Naive thymus-derived CD8-positive, alpha-beta T cell (primary cell): ENCODE measurements at places on chromosomes 12 and 14.

GRCh38 chr12:57839996-57840395 is 6.5 kb downstream of the CTDSP2 start:
- no peaks in the 10 kb centered on the region for H3K27me3 ChIP-seq
- no peaks in the 10 kb centered on the region for H3K36me3 ChIP-seq
- peaks cover 94% of the 10 kb centered on the region for H3K4me1 ChIP-seq

DNA sequence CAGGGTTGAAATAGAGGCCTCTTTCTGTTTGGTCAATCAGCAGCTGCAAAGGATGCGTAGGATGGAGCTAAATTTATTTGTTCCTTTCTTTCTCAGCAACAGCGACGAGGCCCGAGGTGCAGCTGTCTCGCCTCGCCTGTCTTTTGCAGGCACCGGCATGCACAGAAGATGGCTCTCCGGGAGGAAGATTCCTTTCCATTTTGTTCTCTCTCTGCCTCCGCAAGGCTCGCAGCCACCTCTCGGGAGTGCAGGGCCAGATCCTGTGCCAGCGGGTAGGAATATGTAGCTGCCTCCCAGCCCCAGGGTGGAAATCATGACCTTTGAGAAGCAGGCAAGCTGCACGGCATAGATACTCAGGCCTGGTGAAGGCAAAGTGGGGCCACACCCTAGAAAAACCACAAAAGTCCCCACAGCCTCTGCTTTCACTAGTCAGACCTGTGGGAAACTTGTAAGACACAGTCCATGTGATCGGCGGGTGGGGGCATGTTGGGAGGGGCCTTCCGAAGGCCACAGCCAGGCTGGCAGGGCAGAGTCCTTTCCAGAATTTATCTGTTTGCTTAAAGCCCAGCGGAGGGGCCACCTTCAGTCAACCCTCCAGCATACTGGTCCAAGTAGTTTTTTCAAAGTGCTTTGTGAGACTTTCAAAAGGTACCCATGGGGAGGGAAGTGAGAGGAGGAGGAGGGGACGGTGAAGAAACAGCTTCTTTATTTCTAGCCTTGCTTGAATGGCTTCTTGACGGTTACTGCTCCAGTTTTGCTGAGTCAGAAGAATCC is at the start of gene MAP1LC3B2:
Gene MAP1LC3B2 (plus strand): TSS at position 220 of the 774 bp plus-strand sequence. CDS start 16,562 bp downstream, outside the sequence.
- H3K4me3 ChIP-seq: peak within 1 kb of the TSS; percentile 88
- H3K27ac ChIP-seq: peak within 1 kb of the TSS; percentile 87
- no peaks in the 10 kb centered on the region for H3K36me3 ChIP-seq
- DNase-seq: peak; percentile 68
- H3K4me1 ChIP-seq: peaks cover 49% of the 10 kb centered on the region

- H3K27me3 ChIP-seq: peaks cover 14% of the 10 kb centered on the region
- no peaks in the 10 kb centered on the region for H3K4me1 ChIP-seq
- no peak for DNase-seq
- no peaks in the 10 kb centered on the region for H3K36me3 ChIP-seq
- no peak overlapping the region for H3K27ac ChIP-seq
Measured at GRCh38 chr12:106030210-106031071, 108.3 kb downstream of the NUAK1 start.

GRCh38 chr12:3084742-3085141 is 7.6 kb downstream of the TSPAN9 start:
- H3K36me3 ChIP-seq: no peaks in the 10 kb centered on the region
- H3K27ac ChIP-seq: no peak overlapping the region

- no peaks in the 10 kb centered on the region for H3K36me3 ChIP-seq
- H3K4me3 ChIP-seq: no peak overlapping the region
- H3K27me3 ChIP-seq: peaks cover 25% of the 10 kb centered on the region
- no peaks in the 10 kb centered on the region for H3K4me1 ChIP-seq
Measured at GRCh38 chr14:62179367-62180018, 417.3 kb downstream of the SNAPC1 start.

DNA sequence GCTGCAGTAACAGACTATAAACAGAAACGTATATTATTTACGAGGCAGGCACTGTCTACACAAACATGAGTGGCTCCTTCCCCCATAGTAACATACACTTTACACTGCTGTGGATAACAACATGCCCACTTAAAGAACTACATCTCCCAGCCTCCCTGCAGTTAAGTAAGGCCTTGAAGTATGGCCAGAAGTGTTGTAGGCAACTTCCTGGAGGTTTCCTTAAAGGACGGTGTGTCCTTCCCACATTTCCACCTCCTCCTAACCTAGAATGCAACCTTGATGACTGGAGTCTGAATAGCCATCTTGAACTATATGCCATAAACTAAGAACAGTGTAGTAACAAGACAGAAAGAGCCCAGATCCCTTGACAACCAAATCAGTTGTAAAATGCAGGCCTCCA is 20.3 kb downstream of the MED13L start:
- no peak overlapping the region for H3K4me3 ChIP-seq
- no peak for DNase-seq

DNA sequence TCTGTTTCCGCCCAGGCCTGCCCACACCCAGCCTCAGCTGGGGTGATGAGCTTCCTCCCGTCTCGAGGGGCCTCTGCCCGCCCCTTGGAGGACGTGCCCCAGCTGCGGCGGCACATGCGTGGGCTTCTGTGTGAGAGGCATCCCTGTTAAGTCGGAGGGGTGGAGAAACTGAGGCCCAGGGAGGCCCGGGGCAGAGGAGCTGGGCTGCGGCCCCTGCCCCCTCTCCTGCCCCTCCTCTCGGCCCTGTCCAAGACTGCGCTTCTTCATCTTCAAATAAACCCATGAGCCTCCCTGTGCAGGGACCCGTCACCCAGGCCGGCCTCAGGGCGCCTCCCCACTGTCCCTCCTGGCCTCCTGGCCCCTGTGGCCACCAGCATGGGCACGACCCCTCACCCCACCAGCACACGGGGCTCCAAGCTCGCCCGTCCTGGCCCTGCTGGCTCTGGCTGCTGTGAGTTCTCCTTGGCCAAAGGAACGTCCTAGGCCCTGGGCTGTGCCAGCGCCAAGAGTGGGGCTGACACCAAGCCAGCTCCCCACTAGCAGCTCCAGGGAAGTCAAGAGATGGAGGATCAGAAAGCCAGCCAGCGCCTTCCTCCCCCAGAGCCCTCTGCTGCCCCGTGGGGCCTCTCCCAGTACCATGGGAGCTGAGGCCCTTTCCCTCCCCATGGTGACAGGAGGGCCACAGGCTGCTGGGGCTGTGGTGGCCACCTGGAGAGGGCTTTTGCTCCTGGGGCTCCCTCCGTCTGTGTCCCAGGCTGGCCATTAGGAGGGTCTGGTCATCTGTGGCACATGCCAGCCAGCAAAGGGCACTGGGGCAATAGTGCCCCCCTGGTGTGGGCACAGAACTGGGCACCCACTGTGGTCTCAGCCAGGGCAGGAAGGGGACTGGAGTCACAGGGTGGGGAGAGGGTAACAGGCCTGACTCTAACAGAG is 180.4 kb downstream of the KIF26A start:
- peaks cover 4% of the 10 kb centered on the region for H3K4me1 ChIP-seq
- no peak for DNase-seq
- no peak overlapping the region for H3K27ac ChIP-seq
- no peaks in the 10 kb centered on the region for H3K36me3 ChIP-seq
- no peak overlapping the region for H3K4me3 ChIP-seq

- peaks cover 2% of the 10 kb centered on the region for H3K27me3 ChIP-seq
- DNase-seq: no peak
- H3K4me1 ChIP-seq: no peaks in the 10 kb centered on the region
- H3K4me3 ChIP-seq: no peak overlapping the region
Measured at GRCh38 chr12:25883026-25883916, 75.2 kb upstream of the RASSF8 start.
